ENCODE measurements at places on chromosomes 3 and 15. TPM values are rescaled to one million over a fixed set of nuclear protein-coding genes. Genes with fewer than 3 reads are reported as not detected.

ADPRH gene
- 6.0 TPM for total RNA-seq

CAND2 gene
- total RNA-seq = 5.9 TPM

DNA sequence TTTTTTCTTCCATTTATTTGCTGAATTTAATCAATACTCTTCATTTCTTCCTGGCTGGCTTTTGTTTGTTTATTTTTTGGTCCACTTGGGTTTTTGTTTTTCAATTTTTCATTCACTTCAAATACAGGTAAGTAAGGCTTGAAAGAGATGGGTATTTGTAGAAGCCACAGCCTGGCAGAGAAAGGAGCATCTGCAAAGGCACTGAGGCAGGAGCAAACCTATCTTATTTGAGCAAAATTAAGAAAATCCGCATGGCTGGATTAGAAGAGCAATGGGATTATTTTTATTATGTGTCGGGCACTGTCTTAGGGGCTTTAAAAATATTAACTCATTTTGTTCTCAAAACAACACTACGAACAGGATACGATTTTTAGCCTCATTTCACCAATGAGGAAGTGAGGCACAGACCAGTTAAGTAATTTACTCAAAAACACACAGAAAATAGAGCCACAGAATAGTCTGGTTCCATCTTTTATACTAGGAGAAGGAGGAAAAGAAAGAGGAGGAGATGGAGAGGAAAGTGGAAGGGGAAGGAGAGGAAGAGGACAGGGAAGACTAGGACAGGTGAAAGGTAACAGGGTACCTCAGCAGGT is 35.1 kb upstream of the CCDC80 start:
- no peak for DNase-seq

- no peak for DNase-seq
These were observed 244.5 kb downstream of the CD47 start for GRCh38 chr3:107846279-107846852.

All from epithelial cell of proximal tubule (primary cell).